Esophagus squamous epithelium (tissue), 5 donors: ENCODE measurements at places on chromosomes 7 and 10.

DNA sequence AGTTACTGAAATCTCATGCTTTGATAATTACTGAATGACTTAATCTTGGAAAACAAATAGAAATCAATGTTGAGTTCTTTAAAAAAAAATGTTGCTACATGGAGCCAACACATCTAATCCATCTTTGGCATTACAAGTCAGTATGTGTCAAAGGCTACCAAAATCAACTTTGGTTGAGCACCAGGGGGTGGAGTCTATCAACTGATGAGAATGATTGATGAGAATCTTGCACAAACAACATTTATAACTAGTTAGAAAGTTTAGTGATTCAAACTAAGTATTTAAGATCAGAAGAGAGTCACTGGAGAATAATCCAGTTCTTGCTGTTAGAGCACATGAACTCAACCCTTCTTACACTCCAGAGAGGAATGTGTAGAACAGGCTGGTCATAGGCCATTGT, 70.5 kb upstream of the LRRC17 start:
- no peaks in the 10 kb centered on the region for H3K36me3 ChIP-seq
- no peaks in the 10 kb centered on the region for H3K4me1 ChIP-seq
- DNase-seq = no peak
- no peaks in the 10 kb centered on the region for H3K27me3 ChIP-seq
- no peak overlapping the region for H3K4me3 ChIP-seq

- H3K4me1 ChIP-seq = peaks cover 33% of the 10 kb centered on the region
- H3K27me3 ChIP-seq = no peaks in the 10 kb centered on the region
- no peak for DNase-seq
- H3K4me3 ChIP-seq = peak overlapping the region; percentile 72
- H3K27ac ChIP-seq = peak overlapping the region; percentile 42
- no peaks in the 10 kb centered on the region for H3K36me3 ChIP-seq
Observed at GRCh38 chr10:32955299-32955772, 2.7 kb downstream of the ITGB1 start.

DNA sequence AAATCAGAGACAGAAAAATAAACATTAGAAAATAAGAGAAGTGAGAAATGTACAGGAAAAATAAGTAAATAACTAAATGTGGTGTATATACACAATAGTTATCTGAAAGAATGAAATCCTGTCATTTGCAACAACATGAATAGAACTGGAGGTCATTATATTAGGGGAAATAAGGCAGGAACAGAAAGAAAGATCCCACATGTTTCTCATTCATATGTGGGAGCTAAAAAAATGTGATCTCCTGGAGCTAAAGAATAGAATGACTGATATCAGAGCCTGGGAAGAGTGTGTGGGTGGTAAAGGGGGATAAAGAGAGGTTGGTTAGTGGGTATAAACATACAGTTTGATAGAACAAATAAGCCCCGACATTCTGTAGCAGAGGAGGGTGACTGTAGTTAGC, 27.3 kb downstream of the PLXDC2 start:
- DNase-seq = no peak
- H3K4me3 ChIP-seq = no peak overlapping the region
- no peaks in the 10 kb centered on the region for H3K36me3 ChIP-seq
- no peaks in the 10 kb centered on the region for H3K4me1 ChIP-seq
- H3K27ac ChIP-seq = no peak overlapping the region
- no peaks in the 10 kb centered on the region for H3K27me3 ChIP-seq

DNA sequence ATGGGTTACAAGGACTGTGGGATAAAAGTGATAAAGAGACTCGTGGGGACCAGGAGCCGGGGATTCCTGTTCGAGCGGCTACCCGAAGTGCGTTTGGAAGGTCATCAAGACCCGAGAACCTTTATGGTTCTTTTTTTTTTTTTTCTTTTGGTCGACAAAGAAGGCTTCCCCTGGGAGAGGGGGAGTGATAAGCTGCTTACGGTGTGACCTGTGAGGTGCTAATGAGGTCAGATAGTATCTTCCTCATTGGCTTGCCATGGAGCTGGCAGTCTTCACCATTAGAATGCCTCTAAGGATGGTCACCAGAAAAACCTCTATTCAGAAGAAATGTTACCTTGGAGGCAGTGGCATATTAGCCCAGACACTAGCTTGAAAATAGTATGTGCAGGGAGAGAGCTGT, 92.3 kb upstream of the STEAP4 start:
- no peak for DNase-seq
- H3K27me3 ChIP-seq = no peaks in the 10 kb centered on the region
- H3K4me1 ChIP-seq = no peaks in the 10 kb centered on the region
- no peak overlapping the region for H3K27ac ChIP-seq
- no peaks in the 10 kb centered on the region for H3K36me3 ChIP-seq

DNA sequence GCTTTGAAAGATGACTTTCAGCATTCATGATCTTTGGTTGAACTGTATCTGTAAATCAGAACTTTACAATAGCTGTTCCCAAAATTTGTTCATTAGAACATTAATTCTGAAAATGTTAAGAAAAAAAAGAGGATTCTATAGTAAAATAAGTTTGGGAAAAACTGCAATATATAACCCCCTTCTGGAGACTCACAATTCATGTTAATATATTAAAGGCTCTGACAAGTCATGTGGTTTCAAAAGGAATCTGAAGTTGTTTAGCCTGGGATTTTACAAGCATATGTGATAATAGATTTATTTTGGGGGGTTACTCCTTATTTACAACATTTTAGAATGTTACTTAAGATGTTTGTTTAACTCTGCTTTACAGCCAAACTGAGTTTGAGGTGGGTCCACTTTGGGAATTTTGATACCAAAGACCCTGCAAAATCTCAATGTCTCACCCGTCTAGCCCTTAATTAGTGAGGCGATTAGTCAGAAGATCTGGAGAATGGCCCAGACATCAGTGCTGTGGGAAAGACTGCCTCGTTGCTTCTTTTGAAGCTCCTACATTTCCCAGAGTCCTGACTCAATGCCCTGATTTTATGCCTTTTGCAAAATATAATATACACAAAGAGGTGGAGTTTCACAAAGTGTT, 40.0 kb downstream of the CDK1 start:
- H3K4me3 ChIP-seq = no peak overlapping the region
- no peak for DNase-seq
- H3K36me3 ChIP-seq = no peaks in the 10 kb centered on the region
- H3K27me3 ChIP-seq = no peaks in the 10 kb centered on the region
- no peak overlapping the region for H3K27ac ChIP-seq
- H3K4me1 ChIP-seq = peaks cover 32% of the 10 kb centered on the region

- H3K4me1 ChIP-seq = no peaks in the 10 kb centered on the region
- DNase-seq = no peak
- no peaks in the 10 kb centered on the region for H3K27me3 ChIP-seq
- no peak overlapping the region for H3K4me3 ChIP-seq
Observed at GRCh38 chr7:48252995-48253394, 81.7 kb downstream of the ABCA13 start.

DNA sequence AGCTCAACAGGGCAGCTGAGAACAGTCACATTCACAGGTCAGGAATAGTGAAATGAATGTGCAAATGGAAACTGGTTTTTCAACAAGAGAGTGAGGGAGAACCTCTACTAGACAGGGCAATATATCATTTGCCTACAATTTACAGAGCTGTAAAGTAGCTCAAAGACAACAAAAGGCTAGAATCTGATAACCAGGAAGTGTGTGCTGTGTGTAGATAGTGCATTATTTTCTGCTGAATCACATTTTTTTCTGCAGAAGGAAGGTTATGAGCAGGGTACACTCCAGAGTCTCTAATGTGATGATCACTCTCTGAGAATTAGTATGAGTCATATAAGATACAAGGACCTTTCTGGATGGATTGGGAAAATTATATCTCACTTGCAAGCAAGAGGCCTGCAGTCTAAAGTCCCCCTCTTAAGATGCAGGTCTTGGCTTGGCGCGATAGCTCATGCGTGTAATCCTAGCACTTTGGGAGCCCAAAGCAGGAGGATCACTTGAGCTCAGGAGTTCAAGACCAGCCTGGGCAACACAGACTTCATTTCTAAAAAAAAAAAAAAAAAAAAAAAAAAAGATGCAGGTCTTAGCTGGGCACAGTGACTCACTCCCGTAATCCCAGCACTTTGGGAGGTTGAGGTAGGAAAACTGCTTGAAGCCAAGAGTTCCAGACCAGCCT, 59.9 kb upstream of the COBL start:
- H3K27me3 ChIP-seq = no peaks in the 10 kb centered on the region
- H3K4me1 ChIP-seq = no peaks in the 10 kb centered on the region
- no peak for DNase-seq
- no peak overlapping the region for H3K4me3 ChIP-seq
- no peak overlapping the region for H3K27ac ChIP-seq

DNA sequence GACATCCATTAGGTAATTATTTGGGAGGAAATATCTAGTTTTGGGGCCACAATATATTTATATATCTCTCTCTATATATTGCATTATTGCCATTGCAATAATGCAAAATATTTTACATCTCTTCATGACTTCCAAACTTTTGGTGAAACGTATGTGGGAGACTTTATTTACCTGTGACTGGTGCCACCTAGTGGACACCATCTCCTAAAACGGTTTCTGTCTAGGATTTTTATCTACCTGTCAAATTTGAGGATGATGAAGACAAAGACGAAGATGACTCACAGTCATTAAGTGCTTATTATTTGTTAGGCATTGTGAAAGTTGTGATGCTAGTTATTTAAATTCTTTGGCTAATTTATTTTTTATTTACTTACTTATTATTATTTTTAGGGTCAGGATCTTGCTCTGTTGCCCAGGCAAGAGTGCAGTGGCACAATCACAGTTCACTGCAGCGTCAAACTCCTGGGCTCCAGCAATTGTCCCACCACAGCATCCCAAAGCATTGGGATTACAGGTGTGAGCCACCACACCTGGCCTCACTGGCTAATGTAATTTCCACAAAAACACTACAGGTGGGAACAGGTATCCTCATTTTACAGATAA, 18.7 kb upstream of the CBLL1 start:
- no peak overlapping the region for H3K27ac ChIP-seq
- no peaks in the 10 kb centered on the region for H3K27me3 ChIP-seq
- H3K36me3 ChIP-seq = no peaks in the 10 kb centered on the region
- H3K4me3 ChIP-seq = no peak overlapping the region

- no peak for DNase-seq
- peaks cover 67% of the 10 kb centered on the region for H3K4me1 ChIP-seq
- peak overlapping the region; percentile 79 for H3K27ac ChIP-seq
- no peaks in the 10 kb centered on the region for H3K27me3 ChIP-seq
- peaks cover 27% of the 10 kb centered on the region for H3K36me3 ChIP-seq
Observed at GRCh38 chr7:100801833-100802568, 25.3 kb downstream of the EPHB4 start.

DNA sequence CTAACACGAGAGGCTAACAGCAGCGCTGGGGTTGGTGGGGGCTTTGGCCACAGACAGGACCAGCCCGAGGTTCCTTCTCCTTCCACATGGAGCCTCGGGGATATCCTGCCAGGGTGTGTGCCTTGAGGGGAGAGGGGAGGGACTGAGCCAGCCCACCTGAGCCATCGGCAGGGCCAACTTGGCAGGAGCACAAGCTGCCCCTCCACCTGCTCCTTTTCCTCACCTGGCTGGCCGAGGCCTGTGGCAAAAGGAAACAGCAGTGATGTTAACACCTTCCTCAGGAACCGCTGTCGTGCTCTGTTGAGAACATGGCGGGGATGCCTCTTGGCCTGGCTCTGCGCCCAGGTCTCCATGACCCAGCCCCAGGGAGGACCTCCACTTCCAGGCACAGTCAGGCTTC, 255.1 kb upstream of the PPP2R2D start:
- H3K27ac ChIP-seq = no peak overlapping the region
- no peaks in the 10 kb centered on the region for H3K36me3 ChIP-seq
- no peaks in the 10 kb centered on the region for H3K4me1 ChIP-seq

- H3K27me3 ChIP-seq = no peaks in the 10 kb centered on the region
- peaks cover 20% of the 10 kb centered on the region for H3K36me3 ChIP-seq
- no peak for DNase-seq
Observed at GRCh38 chr10:126950401-126951105, 45.3 kb downstream of the DOCK1 start.

GRCh38 chr7:3730276-3730675, 429.2 kb downstream of the SDK1 start:
- H3K36me3 ChIP-seq = no peaks in the 10 kb centered on the region
- no peaks in the 10 kb centered on the region for H3K4me1 ChIP-seq
- H3K27ac ChIP-seq = no peak overlapping the region
- no peak for DNase-seq
- no peak overlapping the region for H3K4me3 ChIP-seq
- H3K27me3 ChIP-seq = no peaks in the 10 kb centered on the region
